Mesothelial cell of epicardium (in vitro differentiated cells): ENCODE measurements at places on chromosomes 4 and X. TPM values are rescaled to one million over a fixed set of nuclear protein-coding genes. Genes with fewer than 3 reads are reported as not detected.

GRCh38 chr4:158496030-158496741 is 25.5 kb upstream of the RXFP1 start:
- DNase-seq = no peak

The PDE5A gene
- 24.2 to 27.4 TPM (median 27.1 TPM) in 3 replicates for total RNA-seq

- DNase-seq = no peak
Observed at GRCh38 chr4:70511365-70511764, 7.0 kb upstream of the AMTN start.

- DNase-seq = no peak
Observed at GRCh38 chr4:47490550-47490949, 5.5 kb downstream of the ATP10D start.

DNA sequence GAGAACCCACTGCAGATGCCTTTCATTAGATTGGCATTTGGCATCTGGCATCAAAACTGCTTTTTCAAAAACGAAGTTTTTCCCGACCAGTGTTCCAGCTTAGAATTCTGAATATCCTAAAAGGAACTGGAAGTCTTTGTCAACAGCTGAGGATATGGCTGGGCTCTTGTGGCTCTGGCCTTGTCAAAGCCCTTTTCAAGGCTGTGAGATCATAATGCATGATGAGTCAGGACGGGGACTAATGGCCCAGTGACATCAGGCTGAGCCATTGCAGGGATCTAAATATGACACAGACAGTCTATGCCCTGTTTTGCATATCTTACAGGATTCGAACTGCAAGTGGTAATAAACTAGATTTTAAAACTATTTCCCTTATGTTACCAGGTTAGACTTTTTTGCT is 306.4 kb downstream of the PTTG2 start:
- no peak for DNase-seq

DNA sequence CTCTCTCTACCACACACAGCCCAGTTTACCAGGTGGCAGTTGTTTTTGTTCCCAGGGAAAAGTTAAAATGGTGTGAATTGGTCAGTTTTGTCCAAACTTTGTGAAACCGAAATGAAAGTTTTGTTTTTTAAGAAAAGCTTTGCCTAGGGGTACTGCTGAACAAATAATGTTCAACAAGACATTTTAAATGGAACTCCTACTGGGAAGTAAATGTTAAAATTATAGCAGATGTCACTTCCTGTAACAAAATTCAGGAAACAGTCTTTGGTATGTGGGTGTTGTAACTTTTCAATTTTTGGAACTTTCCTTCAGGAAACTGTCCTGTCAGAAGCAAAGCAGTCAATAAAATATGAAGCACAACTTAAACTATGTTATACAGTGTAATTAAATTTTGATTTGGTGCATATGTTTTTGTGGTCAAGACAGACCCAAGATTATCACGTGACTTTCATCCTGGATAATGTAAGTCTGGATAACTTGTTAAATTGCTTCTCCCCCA is 79.5 kb downstream of the AFF1 start:
- no peak for DNase-seq

The TRIM2 gene
- 47.3 to 50.1 TPM (median 48.8 TPM) in 3 replicates for total RNA-seq

The NSDHL gene
- 21.0 to 21.4 TPM (median 21.1 TPM) in 3 replicates for total RNA-seq

The PNCK gene
- total RNA-seq = 28.2 to 35.1 TPM (median 28.5 TPM) in 3 replicates

DNA sequence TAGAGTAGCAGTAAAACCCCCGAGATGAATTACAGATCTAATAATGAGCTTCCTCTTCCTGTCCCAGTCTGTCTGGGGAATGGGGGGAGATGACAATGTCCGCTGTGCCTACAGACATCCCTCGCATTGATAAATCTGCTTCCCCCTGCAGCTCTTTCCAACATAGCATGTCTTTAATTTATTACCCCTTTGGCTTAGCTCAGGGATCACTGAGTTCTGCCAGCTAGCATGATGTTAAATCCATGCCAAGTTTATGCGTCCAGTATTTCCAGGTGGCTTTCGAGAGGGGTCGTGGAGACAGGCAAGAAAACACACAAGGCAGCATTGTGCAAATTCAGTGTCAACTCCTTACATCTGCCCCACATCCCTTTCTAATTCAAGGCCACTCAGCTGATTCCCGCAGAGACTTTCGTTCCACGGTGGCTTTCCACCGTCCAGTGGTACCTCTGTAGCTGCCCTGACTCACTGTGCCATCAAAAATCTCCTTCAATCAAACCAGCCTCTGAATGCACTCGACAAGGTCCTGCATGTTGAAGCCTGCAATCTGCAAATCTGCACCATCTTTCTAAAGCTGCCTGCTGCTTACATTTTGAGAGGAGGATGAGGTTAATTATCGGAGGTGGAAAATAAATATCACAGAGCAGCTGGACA is 75.1 kb downstream of the MXRA5 start:
- DNase-seq = no peak

DNA sequence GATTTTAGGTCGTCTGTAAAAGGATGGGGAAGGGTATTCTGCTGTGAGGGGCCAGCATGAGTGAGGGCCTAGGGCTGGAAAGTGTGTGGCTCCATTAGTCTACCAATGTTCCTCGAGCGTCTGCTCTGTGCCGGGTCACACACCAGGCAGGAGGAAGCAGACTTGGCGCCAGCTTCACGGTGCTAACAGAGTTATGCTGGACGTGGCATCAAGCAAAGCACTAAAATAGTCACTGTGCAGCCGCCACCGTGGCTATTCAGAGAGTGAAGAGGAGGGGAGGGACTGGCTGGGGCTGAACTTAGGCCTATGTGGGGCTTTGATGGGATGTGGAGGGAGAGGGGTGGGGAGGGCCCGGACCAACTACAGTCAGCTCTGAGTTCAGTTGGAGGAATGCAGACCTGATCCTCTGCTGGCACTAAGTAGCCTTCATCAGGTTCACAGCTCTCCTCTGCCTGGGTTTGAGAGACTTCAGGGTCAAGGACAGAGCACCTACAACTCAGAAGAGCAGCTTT is 83.9 kb upstream of the MSX1 start:
- no peak for DNase-seq

DNA sequence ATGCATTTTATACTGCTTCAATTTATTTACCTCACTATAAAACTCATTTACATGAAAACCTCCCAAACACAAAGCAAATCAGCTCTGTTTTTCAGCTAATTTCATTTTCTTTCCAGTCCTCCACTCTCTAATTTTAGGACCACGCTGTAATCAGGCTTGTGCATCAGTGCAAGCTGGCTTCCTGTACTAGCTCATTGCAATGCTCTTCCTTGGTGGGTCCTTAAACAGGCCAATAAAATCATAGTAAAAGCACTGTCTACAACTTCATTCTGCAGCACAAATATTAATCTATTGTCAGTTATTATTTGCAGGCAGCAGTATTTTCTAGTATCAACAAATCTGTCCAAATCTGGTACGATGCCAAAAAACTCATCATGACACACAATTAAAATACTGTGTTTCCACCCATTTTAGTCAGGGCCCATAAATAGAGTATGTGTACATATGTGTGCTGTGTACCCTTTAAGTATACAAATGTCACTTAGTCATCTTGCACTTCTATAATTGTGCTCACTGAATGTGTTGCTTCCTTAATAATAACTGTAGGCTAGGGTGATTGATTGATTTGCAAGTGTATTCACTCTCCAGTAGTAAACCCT is 178.2 kb upstream of the HCCS start:
- no peak for DNase-seq

DNA sequence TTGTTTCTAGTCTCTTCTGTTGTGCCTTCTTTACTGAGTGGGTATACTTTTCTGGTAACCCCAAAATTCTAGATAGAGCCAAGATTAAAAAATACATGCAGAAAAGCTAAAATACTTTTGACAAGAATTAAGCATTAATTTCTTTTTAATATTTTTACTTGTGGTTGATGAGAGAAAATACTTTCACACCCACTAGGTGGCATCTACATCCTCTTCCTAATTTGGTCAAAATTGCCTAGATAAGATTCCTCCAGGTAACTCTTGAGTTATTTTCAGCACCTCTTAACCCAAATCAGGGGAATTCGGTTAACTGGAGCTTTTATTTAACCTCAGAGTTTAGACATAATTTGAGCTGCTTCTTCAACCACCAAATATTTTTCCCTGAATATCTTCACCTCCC is 28.4 kb upstream of the COX7B2 start:
- DNase-seq = no peak

The POF1B gene
- total RNA-seq = 1.3 to 1.6 TPM (median 1.5 TPM) in 3 replicates

GRCh38 chr4:81963763-81964020 is 410.1 kb downstream of the HNRNPD start:
- no peak for DNase-seq

DNA sequence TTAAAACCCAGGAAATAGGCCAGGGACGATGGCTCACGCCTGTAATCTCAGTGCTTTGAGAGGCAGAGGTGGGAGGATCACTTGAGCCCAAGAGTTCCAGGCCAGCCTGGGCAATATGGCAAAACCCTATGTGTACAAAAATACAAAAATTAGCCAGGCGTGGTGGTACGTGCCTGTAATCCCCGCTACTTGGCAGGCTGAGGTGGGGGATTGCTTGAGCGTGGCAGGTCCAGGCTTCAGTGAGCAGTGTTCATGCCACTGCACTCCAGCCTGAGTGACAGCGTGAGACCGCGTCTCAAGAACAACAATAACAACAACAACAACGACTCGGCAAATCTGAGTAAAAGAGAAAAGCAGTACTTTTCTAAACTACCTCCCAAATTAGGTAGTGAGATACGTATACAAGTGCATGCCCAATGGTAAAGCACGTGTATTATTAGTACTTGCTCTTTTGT is 13.0 kb upstream of the NDUFC1 start:
- no peak for DNase-seq

The H2BW2 gene
- 0.11 to 0.20 TPM in 2 of 3 replicates, not detected in the other for total RNA-seq

The MAOB gene
- total RNA-seq = 0.44 to 0.65 TPM (median 0.57 TPM) in 3 replicates
